ENCODE measurements at places on chromosomes 16 and 17.

DNA sequence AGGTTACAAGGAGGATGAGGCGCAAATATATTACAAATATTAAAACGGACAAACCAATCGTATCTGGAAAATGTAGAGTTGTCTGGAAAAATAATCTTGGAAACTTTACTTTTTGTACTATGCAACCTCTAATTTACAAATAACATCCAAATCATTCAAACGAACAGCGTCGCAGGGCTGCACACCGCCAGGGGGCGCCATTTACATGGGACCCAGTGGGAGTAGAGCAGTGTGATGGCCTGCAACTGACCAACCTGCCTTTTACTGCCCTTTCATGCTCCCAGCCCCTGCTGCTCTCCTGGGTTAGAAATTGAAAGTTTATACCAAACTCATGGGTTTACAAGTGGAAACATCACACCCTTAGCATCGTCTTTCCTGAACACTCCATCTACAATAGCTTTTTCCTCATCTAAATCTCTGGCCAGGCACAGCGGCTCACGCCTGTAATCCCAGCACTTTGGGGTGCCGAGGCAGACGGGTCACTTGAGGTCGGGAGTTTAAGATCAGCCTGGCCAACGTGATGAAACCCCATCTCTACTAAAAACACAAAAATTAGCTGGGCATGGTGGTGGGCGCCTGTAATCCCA lies 10.0 kb downstream of the PITPNC1 start:
- H3K4me3 ChIP-seq: no peak overlapping the region
- peak; percentile 10 for DNase-seq
- peaks cover 15% of the 10 kb centered on the region for H3K4me1 ChIP-seq
- H3K27ac ChIP-seq: no peak overlapping the region
- H3K36me3 ChIP-seq: no peaks in the 10 kb centered on the region

DNA sequence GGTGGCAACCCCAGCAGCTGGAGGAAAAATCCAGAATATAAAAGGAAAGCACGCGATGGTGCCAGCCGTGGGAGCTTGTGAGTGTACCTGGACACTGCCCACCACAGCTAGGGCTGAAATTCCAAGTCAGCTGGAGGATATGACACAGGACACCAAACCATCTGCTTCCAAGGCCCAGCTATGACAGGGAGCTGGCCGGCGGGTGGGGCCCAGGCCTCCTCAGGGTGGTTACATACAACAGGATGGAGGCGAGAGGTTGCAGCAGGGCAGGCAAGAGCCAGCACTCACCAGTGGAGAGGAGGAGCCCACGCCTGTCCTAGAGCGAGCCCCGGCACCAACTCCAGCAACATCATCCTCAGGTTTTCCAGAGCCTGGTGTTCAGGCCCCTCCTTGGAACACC lies 163.2 kb upstream of the RPL38 start:
- no peaks in the 10 kb centered on the region for H3K36me3 ChIP-seq
- H3K4me1 ChIP-seq: peaks cover 4% of the 10 kb centered on the region
- no peak overlapping the region for H3K27ac ChIP-seq
- no peak overlapping the region for H3K4me3 ChIP-seq
- H3K27me3 ChIP-seq: no peaks in the 10 kb centered on the region

DNA sequence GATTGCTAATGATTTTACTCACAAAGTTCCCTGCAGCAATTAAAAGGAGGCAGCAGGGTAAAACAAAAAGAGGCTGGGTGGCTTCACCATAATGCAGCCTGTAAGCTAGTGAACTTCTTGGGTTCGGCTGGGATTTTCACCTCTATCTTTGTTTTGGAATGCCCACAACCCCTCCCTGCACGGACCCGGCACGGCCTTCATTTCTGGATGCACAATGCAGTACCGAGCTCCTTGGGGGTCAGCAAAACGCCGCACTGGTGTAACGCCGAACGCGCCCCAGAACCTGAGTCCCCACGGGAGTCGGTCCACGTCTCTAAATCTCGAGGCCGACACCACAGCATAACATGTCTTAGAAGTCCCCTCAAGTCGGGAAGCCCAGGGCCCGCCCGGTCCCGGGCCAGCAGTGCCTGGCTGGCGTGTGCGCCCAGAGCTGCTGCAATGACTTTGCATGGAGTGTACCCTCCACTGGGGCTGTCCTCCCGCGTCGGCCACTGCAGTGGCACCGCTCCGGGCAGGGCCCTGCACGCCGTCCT lies 759 bp downstream of the UBE2O start:
- H3K27me3 ChIP-seq: no peaks in the 10 kb centered on the region
- peaks cover 29% of the 10 kb centered on the region for H3K4me1 ChIP-seq
- peak overlapping the region; percentile 83 for H3K4me3 ChIP-seq
- peak overlapping the region; percentile 5 for H3K27ac ChIP-seq

DNA sequence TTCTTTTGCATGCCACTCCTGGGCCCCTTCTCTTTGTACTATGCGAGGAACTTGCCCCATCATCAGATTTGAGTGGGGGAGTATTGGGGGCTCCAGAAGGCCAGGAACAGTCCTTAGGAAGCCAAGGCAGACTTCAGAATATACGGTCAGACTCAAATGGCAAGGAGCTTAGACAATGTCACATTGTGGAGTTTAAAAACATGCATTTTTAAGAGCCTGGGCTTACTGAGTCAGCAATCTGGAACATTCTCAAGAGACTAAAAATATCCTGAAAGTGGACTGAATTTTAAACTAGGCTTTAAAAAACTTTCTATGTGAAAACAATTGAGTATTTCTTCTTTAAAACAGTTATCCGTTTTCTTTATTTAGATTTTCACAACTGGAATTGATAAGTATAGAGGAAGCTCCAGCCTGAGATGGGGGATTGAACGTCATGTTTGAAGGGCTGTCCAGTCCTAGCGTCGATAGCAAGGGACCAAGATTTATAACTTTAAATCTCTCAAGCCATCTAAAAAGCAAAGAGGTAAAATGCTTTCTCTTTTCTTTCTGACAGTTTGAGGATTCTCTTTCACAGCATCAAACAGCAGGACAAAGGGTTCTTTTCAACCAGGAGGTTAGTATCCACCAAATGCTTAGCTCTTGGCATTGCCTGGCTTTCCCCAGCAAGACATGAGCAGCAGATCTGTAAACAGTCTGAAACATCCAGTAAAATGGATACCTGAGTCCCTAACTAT lies 45.8 kb upstream of the CDRT4 start:
- H3K4me3 ChIP-seq: no peak overlapping the region
- no peaks in the 10 kb centered on the region for H3K27me3 ChIP-seq
- peaks cover 30% of the 10 kb centered on the region for H3K4me1 ChIP-seq
- peak; percentile 72 for DNase-seq
- peak overlapping the region; percentile 60 for H3K27ac ChIP-seq

DNA sequence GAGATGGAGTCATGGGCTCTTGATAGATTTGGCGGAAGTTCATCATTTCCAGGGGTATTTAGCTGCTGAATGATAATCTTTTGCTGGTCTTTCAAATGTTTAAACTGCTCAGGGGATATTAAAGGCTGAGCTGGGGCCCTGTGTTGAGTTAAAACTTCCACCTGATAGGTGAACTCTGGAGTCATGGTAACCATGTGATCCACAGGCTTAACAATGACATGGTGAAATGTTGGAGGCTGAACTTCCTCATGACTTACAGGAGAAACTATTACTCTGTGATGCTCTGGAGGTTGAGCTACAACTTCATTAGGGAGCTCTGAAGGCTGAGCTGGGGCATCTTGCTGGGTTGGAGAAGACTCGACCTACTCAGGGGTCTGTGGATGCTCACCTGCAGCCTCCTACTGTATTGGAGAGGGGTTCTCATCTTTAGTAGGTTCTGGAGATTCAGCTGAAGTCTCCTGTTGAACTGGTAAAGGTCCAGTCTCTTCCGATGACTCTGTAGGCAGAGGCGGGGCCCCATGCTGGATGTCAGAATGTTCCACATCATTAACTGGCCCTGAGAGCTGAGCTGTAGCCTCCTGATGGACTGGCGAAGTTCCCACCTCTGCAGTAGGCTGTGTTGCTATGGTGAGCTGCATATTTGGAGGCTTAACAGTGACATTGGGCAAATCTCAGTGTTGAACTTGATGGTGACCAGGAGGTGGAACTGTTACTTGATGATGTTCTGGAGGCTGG lies 24.2 kb downstream of the RDM1 start:
- no peak overlapping the region for H3K27ac ChIP-seq
- no peaks in the 10 kb centered on the region for H3K4me1 ChIP-seq
- no peak overlapping the region for H3K4me3 ChIP-seq
- H3K27me3 ChIP-seq: no peaks in the 10 kb centered on the region
- no peaks in the 10 kb centered on the region for H3K36me3 ChIP-seq

DNA sequence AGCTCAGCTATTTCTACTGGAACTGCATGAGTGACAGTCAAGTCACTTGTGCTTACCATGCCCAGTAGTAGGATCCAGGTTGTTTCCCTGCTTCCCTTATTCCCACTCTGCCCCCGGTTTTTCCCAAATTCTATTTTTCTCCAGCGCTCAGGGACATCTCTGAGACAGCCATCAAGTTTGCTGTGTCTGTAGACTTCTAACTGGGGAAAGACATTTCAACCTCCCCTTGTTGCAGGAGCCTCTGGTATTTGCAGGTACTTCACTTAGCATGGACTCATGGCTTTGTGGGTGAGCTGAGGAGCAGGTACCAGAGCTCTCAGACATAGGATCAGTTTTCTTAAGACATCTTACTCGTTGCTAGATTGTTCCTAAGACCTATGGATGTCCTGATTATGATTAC lies 801.6 kb upstream of the RBFOX1 start:
- no peak overlapping the region for H3K27ac ChIP-seq
- H3K4me1 ChIP-seq: no peaks in the 10 kb centered on the region
- H3K4me3 ChIP-seq: no peak overlapping the region
- no peaks in the 10 kb centered on the region for H3K27me3 ChIP-seq
- no peak for DNase-seq

GRCh38 chr16:23435500-23435899 lies 17.5 kb downstream of the COG7 start:
- no peaks in the 10 kb centered on the region for H3K4me1 ChIP-seq
- H3K36me3 ChIP-seq: peaks cover 22% of the 10 kb centered on the region
- no peak for DNase-seq
- no peak overlapping the region for H3K4me3 ChIP-seq
- H3K27ac ChIP-seq: no peak overlapping the region

DNA sequence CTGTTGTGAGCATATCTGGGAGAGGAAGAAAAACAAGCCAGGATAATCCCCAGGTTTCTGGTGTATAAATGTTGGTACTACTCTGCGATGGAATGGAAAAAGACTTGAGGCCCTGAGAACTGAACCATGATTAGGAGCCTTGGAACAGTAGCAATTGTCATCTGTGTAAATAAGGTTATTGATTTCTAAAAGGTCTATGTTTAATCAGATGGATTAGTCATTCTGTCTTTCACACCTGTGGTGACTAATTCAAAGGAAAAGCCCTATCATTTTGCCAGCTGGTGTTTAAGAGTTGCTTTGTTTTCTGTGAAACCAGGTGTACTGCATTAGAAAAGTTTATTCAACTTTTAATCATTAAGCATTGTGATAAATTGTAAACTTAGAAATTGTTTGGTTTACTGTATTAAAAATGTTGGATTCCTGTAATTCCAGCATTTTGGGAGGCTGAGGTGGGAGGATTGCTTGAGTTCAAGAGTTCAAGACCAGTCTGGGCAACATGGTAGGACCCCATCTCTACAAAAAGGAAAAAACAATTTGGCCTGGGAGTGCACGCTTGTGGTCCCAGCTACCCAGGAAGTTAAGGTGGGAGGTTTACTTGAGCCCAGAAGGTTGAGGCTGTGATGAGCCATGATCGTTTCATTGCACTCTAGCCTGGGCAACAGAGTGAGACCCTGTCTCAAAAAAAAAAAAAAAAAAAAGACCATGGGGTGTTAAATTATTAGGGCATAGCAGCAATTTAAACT lies 29.0 kb upstream of the KPNB1 start:
- DNase-seq: no peak
- H3K36me3 ChIP-seq: peaks cover 31% of the 10 kb centered on the region
- peaks cover 22% of the 10 kb centered on the region for H3K4me1 ChIP-seq
- H3K27me3 ChIP-seq: no peaks in the 10 kb centered on the region

Data from astrocyte (in vitro differentiated cells and primary cell).